ENCODE measurements at places on chromosomes 16 and 17.

DNA sequence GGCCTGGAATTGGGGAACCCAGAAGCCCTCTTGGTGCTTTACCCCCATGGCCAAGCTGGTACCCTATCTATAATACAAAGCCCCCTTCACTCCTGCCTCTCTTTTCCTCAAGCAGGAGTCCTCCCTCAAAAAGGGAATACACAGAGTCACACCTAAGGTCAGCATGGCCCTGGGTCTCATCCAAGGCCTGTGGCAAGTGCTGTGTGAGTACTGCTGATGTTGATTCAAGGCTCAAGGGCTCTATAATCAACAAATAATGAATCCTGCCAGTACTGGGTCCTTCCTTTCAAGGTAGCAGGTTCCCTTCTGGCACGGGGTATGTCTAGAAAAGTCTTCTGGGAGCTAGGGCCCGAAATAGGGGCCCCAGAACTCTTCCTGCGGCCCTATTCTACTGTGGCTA is 187.3 kb downstream of the CYB561 start:
- no peak for DNase-seq

- DNase-seq, result no peak
Observed at GRCh38 chr17:75927286-75927922, 13.4 kb downstream of the FBF1 start.

DNA sequence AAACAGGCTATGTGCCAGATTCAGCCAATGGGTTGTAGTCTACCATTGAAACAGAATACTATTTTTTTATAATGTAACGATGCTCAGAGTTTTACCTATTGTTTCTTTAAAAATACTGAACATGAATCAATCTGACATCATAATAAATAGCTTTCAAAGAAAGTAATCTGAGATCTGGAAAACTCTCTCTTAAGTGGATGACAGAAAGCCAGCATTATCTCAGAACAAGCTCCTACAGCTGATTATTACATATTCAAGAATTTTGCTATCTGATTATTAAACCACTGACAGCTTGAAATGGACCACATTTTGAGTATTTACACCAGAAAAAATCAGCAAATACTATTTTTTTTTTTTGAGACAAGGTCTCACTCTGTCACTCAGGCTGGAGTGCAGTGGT is 484.2 kb upstream of the SOX9 start:
- DNase-seq, result no peak

DNA sequence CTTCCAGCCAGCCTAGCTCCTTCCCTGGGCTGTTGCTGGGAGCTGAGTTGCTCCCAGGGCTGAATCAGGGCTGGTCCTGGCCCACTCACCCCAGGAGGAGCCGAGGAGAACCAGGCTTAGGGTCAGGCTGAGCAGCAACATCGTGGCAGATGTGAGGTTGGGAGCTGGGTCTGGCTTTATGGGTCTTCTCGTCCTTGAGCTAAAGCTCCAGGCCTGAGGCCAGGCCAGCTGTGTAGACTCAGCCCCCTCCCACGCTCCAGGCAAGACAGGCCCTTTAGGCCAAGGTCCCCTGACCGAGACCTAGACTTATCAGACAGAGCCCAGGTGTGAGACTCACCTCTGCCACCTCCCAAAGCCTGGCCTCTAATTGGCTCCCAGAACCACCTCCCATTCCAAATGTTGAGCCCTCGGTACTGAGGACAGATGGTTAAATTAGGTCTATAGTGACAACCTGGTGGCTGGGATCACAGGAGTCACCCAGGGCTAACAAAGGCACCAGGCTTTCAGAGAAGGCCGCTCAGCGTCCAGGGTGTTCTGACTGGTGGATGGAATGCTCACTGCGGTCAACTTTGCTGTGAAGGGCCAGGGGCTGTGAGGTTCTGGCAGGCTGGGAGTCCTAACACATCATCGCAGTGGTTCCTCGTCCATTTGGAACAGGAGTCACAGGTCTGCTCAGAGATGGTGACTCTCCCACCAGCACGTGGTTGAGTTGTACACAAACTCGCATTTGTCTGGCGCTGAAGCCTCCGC is at the start of gene CTRL:
TSS of gene CTRL (minus strand) at position 151 of the 750 bp plus-strand sequence. CDS start at position 141, 10 bp downstream.
- DNase-seq, result no peak

GRCh38 chr17:76261421-76262215 is 3.5 kb upstream of the UBALD2 start:
- no peak for DNase-seq

- no peak for DNase-seq
Observed at GRCh38 chr16:75273054-75273925, 21.9 kb upstream of the BCAR1 start.

- no peak for DNase-seq
Observed at GRCh38 chr17:39596543-39597267, 11.0 kb downstream of the NEUROD2 start.

DNA sequence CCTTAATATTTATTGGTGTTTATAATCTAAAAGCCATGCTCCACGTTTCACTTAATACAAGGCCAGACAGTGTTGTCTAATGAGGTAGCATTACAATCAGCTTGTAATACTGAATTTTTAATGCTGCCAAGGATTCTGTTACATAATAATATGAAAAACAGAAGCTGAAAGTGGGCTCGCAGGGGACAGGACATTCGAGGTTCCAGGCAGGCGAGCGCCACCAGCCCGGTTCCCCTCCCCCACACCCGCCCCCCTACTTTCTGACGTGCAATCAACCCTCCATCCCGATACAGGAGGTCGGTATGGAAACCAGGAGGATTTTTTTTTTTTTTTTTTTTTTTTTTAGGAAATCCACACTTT is 6.2 kb upstream of the ZFHX3 start:
- no peak for DNase-seq

DNA sequence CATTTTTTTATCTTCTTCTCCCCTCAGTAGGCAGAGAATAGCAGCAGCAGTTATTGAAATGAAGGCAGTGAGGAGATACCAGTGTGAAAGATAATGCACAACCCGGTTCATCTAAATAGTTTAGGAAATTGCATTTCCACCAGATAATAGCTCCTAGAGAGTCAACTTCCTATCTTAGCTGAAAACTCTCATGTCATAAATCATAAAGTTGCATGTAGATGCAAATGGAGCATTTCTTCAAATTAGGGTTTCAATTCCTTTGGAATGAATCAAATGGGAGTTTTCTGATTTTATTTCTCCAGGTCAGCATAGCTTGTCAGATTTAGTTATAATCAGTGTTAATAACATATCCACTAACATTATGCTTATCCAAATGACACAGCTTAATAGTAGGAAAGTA is 335.3 kb downstream of the CNTNAP4 start:
- no peak for DNase-seq

GRCh38 chr16:77991701-77992100 is 30.6 kb upstream of the CLEC3A start:
- DNase-seq, result no peak

DNA sequence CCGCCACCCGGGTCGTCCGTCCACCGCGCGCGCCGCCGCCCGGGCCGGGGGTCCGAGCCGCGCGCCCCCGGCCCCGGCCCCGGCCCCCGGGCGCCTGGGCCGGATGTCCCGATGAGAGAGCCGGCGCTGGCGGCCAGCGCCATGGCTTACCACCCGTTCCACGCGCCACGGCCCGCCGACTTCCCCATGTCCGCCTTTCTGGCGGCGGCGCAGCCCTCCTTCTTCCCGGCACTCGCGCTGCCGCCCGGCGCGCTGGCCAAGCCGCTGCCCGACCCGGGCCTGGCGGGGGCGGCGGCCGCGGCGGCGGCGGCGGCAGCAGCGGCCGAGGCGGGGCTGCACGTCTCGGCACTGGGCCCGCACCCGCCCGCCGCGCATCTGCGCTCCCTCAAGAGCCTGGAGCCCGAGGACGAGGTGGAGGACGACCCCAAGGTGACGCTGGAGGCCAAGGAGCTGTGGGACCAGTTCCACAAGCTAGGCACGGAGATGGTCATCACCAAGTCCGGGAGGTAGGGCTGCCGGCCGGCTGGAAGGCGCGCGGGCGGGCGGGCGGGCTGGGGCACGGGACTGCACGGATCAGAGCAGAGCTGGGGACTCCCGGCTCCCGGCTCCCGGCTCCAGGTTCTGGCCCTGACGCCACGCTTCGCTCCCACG is 548 bp downstream of the TBX2 start:
- DNase-seq, result no peak

DNA sequence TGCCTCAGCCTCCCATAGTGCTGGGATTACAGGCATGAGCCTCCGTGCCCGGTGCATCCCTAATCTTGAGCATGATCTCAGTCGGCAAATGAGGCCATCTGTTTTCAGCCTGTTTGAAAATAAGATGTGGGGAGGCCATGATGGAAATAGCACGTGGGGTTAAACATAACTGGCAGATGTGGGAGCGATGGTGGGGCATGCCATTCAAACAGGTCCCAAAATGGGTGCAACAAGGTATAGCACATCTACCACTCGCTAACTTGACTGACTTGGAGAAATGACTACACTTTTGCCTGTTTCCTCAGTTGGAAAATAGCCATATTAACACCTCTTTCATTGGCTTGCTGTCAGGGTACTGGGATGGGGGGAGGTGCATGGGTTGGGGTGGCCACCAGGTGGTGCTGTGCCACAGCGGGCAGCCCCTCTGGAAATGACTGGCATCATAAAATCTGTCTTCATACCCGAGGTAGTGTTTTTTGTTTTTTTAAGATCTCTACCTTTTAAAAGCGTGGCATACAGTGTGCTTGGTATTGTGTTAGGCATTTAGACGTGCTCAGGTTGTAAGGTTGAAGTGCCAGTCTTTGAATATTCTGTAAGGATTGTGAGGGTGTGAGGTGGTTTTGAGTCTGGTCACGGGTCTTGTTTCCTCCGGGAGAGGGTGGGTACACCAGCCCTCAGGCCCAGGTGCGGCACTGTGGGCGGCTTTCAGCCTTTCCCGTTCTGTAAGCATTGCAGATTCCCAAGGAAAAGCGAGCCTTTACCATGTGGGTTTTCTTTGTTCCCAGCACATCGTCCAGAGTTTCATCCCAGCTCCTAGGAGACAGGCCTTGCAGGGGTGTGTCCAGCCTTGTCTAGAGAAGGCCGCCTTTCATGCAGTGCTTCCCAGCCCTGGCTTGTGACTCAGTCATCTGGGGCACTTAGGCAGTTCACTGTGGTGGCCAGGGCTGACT is 2.9 kb upstream of the TTYH2 start:
- DNase-seq, result peak; percentile 40

GRCh38 chr16:46743232-46743719 is 4.9 kb downstream of the MYLK3 start:
- no peak for DNase-seq

GRCh38 chr16:63983401-63983800 is 1138.5 kb downstream of the CDH11 start:
- no peak for DNase-seq

GRCh38 chr16:86509759-86510464 is 415 bp upstream of the FOXF1 start:
- DNase-seq, result peak; percentile 75

DNA sequence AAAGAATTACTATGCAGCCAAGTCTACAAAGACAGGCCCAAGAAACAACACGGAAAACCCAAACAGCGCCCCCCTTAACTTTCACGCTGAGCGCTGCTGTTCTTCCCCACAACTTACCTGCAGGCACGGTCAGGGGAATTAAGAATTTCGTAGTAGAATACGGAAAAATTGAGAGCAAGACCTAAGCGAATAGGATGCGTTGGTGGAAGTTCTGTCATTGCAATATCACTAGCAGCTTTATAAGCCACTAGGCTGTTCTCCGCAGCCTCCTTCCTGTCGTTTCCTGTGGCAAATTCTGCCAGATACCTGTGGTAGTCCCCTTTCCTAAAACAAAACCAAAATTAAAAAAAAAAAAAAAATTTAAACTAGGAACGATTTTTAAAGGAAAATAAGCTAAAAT is 39.0 kb downstream of the YWHAE start:
- DNase-seq, result no peak

DNA sequence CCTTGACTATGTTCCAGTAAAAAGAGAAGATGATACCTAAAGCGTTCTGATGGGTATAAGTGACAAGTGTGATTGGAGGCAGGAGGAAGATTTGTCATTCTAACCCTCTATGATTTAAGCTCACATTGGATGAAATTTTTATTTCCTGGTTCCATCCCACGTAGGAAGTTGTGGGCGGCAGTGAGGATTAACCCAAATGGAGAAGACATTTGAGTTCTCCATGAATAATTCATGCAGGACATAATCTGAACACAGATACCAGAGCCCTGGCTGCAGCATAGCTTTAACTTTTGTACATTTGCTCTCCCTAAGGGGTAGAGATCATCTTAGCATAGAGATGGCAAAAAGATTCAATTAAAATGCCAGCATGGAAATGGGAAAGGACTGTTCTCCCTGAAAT is 146.3 kb downstream of the SLC39A11 start:
- DNase-seq, result no peak

- DNase-seq, result peak; percentile 23
Observed at GRCh38 chr17:83155128-83156121, 76.0 kb downstream of the METRNL start.

DNA sequence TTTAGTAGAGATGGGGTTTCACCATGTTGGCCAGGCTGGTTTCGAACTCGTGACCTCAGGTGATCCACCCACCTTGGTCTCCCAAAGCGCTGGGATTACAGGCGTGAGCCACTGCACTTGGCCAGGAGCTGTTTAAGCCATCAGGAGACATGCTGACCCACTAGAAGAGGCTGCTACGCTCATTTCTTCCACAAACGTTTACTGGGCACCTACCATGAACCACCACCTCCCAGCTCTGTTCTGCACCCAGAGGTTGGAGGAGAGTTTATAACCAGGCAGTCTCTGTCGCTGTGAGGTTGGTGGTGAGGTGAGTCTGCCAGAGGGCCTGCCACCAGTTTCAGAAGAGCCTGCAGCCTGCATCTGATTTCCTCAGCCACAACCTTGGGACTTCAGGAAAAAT is 51.8 kb downstream of the SF3B3 start:
- DNase-seq, result no peak

GRCh38 chr16:89855301-89855945 is 18.0 kb upstream of the TCF25 start:
- DNase-seq, result no peak

DNA sequence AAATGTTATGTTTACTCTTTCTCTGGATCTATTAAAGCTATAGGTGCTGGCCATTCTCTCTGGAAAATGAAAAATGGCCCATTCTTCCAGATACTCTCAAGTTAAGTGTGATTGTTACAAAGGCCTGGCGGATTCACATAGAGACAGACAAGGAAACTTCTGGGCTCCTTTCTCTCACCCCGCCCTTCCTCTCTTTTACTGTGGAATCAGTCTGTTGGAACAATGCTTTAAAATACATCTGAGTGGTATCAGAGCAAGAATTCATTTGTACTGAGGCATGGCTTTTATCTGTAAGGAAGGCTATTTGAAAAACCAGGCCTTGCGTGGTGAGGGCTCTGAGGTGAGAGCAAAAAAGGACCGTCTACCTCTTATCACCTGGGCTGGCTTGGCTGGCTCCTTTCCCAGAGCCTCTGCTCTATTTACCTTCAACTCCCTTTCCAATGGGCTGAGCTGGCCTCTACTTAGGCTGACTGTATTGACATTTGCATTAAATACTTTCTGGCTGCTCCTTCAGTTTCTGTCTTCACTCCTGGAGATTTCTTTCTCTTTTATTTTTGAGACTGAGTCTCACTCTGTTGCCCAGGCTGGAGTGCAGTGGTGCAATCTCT is 274.0 kb downstream of the PHKB start:
- no peak for DNase-seq

- no peak for DNase-seq
Observed at GRCh38 chr17:47837401-47838039, 3.6 kb downstream of the SCRN2 start.

All from fibroblast of the conjunctiva (primary cell).